RWPE1 (cell line): ENCODE measurements at places on chromosomes 2 and 18.
A peak's percentile ranks its signal among the peaks of the same experiment; 100 is the strongest.

- DNase-seq = peak; percentile 3
Measured at GRCh38 chr2:151638191-151638933, 95.9 kb downstream of the NEB start.

- DNase-seq = no peak
Measured at GRCh38 chr2:14806613-14807012, 174.1 kb downstream of the LRATD1 start.

DNA sequence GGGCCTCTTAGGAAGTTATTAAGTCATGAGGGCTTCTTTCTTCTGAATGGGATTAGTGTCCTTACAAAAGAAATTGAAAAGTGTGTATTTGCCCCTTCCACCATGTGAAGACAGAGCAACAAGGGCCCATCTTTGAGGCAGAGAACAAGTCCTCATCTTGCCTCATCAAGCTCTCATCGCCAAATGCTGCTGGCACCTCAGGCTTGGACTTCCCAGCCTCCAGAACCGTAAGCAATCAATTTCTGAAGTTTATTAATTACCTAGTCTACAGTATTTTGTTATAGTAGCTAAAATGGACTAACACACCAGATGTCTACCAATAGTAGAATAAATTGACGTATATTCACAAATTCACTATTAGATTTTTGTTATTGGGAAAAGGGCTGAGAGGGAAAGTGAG is 74.6 kb downstream of the CCDC148 start:
- DNase-seq = no peak

DNA sequence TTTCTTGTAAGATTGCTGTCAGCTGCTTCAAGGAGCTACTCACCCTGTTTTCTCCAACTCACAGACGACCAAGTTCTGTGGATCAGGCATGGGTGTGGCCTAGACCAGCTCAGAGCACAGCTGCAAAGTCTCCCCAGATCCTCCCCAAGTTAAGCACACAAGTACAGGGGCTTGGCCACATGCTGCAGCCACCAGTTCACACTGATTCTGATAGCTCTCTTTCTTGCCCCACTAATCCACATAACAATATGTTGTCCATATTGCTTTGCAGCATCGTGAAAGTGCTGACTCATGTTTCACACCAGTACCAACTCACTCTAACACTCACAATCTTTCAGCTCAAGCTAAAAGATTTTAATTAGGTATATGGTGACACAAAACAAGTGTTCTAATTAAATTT is 437.0 kb downstream of the PARD3B start:
- DNase-seq = no peak

- no peak for DNase-seq
Measured at GRCh38 chr18:35835366-35835765, 137.1 kb upstream of the RMP24 start.

- DNase-seq = peak; percentile 20
Measured at GRCh38 chr2:172231508-172231907, 128.8 kb upstream of the DLX2 start.
